ENCODE measurements at places on chromosomes 6 and 20.

GRCh38 chr6:124373386-124373785 is 569.7 kb downstream of the NKAIN2 start:
- DNase-seq, result no peak

DNA sequence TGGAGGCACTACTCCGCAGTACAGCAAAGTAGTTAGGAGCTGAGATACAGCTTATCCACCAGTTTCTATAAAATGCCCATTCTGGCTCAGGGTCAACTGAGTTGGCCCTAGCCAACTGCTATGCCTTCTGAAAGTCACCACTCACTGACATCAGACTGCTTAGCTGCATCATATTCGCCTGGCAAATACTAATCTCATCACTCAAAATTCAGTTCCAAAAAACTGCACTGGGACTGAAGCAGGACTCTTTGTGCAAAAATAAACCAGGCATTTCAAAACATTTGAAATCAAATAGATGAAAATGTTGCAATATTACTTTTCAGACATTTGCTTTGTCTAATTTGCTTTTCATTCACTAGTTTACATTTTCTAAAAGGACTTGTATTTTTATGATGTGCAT is 230.0 kb downstream of the ALDH8A1 start:
- no peak for DNase-seq

GRCh38 chr6:47478233-47479139 is 897 bp downstream of the CD2AP start:
- DNase-seq, result no peak

- DNase-seq, result no peak
These were observed 44.3 kb upstream of the SYNJ2 start for GRCh38 chr6:157937318-157937717.

- no peak for DNase-seq
These were observed 39.3 kb downstream of the DTNBP1 start for GRCh38 chr6:15623276-15624116.

DNA sequence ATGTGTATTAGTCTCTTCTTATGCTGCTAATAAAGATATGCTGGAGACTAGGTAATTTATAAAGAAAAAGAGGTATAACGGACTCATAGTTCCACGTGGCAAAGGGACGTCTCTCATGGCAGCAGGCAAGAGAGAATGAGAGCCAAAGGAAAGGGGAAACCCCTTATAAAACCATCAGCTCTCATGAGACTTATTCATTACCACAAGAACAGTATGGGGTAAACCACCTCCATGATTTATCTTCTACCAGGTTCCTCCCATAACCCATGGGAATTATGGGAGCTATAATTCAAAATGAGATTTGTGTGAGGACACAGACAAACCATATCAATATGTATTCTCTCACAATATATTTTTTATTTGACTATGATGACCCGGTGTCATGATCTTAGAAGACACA is 109.1 kb downstream of the UTRN start:
- DNase-seq, result no peak

GRCh38 chr6:121993362-121993761 is 406.1 kb upstream of the HSF2 start:
- no peak for DNase-seq

- DNase-seq, result no peak
These were observed 13.1 kb downstream of the PKIB start for GRCh38 chr6:122623279-122623678.

- DNase-seq, result no peak
These were observed 124.8 kb upstream of the NEDD9 start for GRCh38 chr6:11357285-11357684.

DNA sequence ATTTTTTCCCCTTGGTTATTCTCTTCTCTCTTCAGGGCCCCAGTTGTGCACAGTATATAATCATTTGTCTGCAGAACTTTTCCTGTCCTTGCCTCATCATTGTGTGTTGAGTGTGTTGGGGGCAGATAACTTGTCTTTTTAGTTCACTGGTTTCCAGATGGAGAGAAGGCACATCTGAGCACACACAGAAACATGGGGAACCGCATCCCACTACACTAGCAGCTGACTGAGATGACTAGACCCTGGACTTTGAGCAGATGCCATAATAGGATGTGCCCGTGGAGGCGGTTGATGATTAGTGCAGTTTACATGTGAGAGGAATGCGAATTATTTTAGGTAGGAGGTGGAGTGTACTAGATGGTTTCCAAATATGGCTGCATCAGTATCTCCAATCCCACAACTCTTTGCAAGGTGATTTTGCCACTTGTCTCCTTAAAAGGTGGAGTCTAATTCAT is 26.5 kb upstream of the SH3BGRL2 start:
- DNase-seq, result no peak

DNA sequence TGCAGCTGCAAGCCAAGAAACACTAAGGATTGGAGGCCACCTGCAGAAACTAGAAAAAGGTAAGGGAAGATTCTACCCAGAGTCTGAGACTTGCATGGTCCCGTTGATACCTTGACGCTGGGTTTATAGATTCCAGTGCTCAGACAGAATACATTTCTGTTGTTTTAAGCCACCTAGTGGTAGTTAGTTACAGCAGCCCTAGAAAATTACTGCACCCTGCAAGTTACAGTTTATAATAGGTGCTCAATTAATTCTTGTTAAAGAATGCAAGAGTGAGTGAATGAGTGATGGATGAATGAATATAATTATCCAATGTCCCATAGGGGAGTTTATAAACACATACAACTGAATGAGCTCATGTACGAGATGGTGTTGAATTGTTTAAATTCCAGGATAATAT is 453.1 kb upstream of the SLC35B3 start:
- no peak for DNase-seq

DNA sequence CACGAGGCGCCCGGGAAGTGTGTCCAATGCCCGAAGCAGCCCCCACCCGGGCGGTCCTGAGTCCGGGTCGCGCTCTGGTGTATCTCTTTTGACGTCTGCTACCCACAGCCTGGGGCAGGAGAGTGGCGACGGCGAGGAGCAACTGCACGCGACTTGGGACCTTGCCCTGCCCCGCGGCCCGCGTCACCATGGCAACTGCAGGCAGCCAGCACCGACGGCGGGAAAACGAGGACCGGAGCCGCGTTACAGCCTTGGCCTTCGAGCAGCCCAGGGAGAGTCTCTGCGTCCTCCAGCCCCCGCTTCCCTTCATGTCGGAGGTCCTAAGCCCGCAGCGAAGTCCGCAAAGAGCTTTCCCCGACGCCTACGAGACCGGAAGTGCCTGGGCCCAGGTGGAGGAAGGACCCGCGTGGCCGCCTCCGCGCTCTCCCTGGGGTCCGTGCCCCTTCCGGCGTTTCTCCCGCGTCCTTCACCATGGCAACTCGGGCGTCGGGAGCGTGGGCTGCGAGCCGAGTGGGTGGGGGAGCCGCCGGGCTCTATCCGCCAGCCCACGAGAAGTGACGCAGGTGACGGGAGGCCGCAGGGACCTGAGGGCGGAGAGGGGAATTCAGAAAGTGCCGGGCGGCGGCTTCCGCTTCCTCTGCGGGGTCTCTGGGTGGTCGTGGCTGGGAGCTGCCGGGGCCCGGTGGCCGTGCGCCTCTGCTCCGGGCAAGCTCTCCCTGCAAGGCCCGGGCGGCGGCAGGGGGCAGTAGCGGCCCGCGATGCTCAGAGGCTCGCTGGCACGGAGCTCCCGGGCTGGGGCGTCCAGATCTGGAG is 88.6 kb upstream of the TGM3 start:
- peak; percentile 11 for DNase-seq

GRCh38 chr6:159688266-159688905 is 4.7 kb downstream of the SOD2 start:
- DNase-seq, result no peak

GRCh38 chr6:4362326-4362725 is 227.0 kb upstream of the ECI2 start:
- no peak for DNase-seq

DNA sequence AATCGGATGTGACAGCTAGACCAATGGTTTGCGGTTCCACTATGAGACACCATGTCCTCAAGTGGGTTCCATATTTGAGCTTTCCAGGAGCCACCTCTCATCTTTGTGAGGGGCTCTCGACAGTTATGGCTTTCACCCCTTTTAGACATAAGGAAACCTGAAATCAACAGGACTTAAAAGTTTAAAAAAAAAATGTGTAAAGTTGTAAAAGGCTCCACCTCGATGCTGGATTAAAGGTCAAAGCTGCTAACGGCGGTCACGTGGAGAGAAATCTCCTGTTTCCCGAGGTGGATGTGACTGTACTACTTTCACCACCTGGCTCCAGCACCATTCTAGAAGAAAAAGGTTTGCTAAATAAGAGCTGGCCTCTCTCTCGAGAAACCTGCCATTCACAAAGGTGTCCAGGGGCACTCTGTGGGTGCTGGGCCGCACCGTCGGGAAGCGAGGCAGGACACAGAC is 542 bp downstream of the ATP5F1E start:
- DNase-seq, result no peak

DNA sequence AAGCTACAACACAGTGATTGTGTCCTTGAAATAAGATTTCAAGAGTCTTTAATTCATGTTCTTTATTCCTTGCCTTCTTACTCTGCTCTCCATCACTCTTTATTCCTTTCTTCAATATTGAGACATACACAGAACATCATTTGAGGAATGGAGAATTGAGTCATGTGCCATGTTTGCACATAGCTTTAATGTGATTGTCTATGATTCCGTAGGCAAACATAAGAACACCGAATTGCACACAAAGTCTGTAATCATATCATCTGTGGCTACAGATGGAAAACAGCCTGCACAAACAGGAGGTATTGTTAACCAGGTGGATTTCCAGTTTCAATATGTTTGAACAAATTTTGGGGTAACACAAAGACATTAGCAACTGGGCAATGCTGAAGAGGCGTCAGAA is 571.6 kb upstream of the GJE1 start:
- no peak for DNase-seq

GRCh38 chr6:42405021-42405420 is 46.7 kb downstream of the TRERF1 start:
- no peak for DNase-seq

DNA sequence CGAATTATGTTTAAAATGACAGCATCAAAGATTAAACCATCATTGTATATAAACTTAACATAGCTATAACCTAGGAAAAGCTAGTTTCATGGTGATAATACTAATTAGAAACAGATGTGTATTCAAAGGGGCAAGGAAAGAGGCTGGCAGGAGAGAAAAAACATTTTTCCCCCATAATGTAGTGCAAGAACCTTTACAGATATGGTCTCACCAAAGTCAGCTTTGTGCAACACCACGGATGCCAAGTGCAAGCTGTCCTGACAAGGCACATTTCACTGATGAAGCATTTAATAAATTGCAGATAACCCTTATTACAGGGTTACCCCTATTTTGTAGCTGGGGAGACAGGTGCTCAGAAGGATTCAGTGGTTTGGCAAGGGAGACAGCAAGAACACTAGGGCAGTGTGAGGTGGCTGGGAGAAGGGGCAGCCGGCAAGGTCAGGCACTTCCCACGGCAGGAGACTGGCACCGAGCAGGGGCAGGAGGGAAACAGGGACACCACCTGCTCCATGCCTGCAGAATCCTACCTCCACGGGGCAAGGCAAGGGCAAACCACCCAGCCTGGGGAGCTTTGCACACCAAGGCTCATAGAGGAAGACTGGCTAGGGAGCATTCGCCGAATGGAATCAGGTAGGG is 6.5 kb downstream of the RPS6KA2 start:
- no peak for DNase-seq

DNA sequence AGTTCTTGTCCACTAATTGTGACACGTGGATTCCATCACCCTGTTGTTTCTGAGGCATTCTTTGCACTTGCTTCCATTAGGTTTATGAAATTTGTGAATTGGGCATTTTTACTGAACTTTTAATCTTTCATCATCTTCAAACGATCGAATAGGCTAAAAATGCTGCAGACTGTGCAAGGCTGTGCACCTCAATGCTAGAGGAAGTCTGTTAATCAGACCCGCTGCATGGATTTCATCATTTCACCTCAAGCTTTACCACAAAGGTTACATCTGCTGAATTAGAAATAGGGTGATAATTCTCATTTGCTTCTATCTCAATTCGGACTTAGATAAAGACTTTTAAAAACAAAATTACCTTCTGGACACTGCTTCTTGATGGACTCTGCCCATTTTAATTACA is 27.8 kb upstream of the F13A1 start:
- DNase-seq, result no peak

DNA sequence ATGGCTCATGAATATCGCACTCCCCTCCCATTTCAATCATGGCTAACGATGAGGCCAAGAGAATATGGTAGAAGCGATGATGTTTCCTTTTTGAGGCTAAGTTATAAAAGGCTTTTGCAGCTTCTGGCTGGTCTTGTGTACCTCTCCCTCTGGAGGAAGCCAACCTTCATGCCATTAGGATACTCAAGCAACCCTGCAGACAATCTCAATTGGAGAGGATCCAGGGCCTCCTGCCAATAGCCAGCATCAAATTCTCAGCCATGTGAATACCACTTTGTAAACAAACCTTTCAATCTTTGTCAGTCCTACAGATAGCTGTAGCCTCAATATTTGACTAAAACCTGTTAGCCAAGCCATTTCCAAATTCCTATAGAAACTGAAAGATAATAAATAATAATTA is 738.4 kb downstream of the KIF16B start:
- no peak for DNase-seq

GRCh38 chr6:109420751-109421150 is 19.7 kb downstream of the PPIL6 start:
- DNase-seq, result no peak

GRCh38 chr6:12716298-12716916 is at the start of gene PHACTR1:
Gene PHACTR1 (plus strand): TSS chr6:12716767.
- DNase-seq, result no peak

- no peak for DNase-seq
These were observed 182.9 kb downstream of the LY86 start for GRCh38 chr6:6771224-6771945.

DNA sequence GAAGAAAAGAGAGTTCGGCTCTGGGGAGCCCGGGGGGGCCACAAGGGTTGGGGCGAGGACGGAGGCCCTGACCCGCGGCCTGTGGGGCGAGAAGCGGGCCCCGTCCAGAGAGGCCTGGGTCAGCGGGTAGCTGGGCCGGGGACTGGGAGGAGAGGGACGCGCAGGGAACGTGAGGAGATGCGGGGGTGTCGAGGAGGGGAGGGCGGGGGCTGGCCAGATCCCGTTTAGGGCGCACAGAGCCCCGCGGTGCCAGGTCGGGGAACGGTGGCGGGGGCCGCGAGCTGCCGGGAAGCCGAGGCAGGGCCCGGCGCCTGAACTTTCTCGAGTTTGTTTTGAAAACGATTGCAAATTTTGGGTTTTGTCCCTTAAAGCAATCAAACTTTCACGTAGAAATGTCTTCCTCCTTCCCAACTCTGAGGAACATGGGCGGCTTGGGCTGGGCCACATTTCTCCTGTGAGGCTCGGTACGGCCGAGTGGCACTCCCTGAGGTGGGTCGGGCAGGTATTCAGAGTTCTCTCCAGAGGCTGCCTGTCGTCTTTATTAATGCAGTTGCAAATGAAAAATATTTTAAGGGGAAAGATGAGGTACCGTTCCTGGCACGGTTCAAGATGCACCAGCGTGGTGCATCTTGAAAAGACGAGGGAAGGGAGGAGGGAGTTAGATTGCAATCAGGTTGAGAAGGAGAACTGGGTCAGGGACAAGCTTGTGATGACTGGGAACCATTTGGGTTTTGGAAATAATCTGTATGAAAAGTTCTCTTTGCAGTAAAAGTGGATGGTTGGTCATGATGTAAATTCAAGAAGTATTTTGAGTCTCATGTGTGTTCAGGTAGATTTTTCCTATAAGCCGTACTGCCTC is 972 bp downstream of the RNF8 start:
- DNase-seq, result no peak

- DNase-seq, result no peak
These were observed 40.6 kb upstream of the SUMO4 start for GRCh38 chr6:149359440-149359839.
